Thoracic aorta (tissue), 2 donors: ENCODE measurements at places on chromosomes 4 and X.
A peak's percentile ranks its signal among the peaks of the same experiment; 100 is the strongest.

GRCh38 chrX:150405006-150405405 is 41.9 kb downstream of the MAMLD1 start:
- no peak for DNase-seq

DNA sequence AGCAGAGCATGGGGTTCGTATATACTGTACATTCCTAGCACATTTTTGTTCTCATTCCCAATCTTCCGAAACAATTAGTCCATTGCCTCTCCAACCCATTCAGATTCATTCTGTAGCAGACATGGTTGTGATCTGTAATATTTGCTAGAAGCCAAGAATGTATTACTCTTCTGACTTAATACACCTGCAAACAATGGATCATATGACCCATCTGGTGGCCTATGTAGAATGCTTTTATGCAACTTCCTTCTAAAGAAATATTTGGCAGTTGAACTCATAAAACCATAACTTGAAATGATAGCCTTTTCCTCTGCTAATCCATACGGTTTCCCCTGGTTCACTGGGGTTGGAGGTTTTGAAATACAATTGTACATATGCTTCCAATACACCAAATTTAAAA is 32.8 kb upstream of the SGMS2 start:
- no peak for DNase-seq

GRCh38 chr4:76811604-76812412 is 86.1 kb downstream of the SOWAHB start:
- no peak for DNase-seq

- DNase-seq: no peak
Measured at GRCh38 chr4:187715466-187715865, 280.1 kb upstream of the ZFP42 start.

GRCh38 chr4:138897811-138898226 is 117.8 kb upstream of the NOCT start:
- no peak for DNase-seq

DNA sequence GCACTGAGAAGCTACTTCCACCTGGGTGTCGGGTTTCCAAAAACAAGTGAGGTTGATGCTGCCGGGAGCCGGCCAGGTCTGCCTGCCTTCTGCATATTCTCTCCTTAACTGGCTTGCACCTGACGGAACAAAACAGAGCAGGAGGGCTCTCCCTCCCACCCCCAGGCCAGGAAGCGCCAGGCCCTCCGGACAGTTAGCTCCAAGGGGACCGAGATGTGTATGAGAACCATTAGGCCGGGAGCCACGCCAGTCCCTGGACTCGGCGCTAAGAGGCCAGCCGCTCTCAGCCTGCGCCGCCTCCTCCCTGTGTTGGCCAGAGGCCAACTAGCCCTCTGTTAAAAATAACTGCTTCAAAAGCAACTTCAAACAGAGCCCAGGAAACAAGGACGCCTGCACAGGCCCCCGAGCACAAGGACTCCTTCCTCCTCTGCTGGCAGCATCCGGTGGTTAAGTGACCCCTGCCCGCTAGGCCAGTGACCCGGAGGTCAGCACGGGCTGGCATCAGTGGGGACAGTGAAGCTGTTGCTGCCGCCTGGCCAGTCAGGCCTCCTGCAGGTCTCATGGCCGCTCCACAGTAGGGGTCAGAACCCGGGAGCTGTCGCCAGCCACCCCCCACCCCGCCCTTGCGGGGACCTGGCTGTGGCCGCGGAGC is 107.9 kb downstream of the ABLIM2 start:
- DNase-seq: peak; percentile 20

DNA sequence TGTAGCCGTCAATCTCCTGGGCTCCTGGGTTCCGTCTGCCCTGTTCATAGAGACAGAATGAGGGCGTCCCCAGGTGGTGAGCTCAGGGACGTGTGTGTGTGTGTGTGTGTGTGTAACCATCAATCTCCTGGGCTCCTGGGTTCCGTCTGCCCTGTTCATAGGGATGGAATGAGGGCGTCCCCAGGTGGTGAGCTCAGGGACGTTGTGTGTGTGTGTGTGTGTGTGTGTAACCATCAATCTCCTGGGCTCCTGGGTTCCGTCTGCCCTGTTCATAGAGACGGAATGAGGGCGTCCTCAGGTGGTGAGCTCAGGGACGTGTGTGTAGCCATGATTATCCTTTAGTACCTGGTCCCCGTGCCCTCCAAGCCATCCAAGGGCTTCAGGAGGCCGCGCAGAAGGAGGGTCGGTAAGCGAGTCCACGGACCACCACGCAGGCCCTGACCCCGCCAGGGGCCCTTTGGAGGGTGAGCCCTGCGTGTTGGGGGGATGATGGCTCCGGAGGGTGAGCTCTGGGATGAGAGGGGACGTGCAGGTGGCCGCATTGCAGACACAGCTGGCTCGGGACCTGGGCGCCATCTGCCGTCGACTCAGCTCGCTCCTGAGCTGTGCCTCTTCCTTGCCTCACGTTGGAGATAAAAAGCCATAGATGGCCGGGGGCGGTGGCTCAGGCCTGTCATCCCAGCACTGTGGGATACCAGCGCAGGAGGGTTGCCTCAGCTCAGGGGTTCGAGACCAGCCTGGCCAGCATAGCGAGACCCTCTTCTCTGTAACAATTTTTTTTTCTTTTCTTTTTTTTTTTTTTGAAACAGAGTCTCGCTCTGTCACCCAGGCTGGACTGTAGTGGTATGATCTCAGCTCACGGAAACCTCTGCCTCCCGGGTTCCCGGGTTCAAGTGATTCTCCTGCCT is 5.4 kb upstream of the GTPBP6 start:
- DNase-seq: peak; percentile 41
